ENCODE measurements at places on chromosomes 6 and 20.
A peak's percentile ranks its signal among the peaks of the same experiment; 100 is the strongest.

- DNase-seq, result no peak
Measured at GRCh38 chr20:50589548-50590347, 79.6 kb downstream of the PTPN1 start.

- no peak for DNase-seq
Measured at GRCh38 chr6:68637782-68638181, 2.7 kb downstream of the ADGRB3 start.

DNA sequence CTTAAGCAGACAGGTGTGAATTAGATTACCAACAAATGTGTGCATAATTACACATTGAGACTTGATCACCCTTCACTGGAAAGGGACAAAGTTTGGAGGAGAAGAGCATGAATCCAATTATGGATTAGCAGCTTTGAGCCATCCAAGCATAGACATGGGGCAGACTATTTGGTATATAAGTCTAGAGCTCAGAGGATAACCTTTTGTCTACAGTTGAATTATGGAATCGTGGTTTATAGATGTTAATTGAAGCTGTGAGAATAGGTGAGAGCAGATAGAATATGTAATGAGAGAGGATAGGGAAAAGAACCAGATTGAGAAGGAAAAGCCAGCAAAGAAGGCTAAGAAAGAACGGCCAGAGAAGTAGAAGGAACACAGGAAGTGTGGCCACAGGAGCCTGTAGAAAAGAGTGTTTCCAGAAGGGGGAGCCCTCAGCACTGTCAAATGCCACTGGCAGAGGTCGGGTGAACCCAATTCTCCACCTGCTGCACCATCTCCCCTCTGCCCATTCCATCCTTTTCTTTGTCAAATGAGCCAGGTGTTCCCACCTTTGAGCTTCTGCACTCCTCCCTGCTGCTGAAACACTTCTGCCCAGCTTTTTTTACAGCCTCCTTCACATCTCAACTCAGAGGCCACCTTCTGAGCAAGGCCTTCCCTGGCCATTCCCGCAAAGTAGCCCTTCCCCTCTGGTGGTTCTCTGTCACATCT lies 7.3 kb downstream of the DNTTIP1 start:
- DNase-seq, result peak; percentile 75

GRCh38 chr6:44237813-44238433 lies 9.0 kb upstream of the HSP90AB1 start:
- peak; percentile 92 for DNase-seq

GRCh38 chr20:39289316-39289715 lies 327.2 kb downstream of the DHX35 start:
- DNase-seq, result peak; percentile 16

DNA sequence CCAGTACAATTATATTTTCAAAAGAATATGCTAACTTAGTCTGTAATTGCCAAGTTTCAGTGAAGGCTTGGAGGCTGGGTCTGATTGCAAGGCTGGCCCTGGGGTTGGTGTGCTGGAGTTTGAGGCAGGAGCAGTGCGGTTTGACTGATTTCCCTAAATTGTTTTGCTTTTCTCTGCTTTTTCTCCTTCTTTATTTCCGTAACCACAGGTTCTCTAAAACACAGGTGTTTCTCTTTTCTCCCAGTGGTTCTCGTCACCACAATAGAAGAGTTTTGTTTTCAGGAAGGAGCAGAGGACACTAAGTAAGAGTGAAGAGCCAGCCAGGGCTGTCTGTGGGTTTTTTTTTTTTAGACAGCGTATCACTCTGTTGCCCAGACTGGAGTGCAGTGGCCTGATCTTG lies 8.2 kb upstream of the SNX9 start:
- no peak for DNase-seq

DNA sequence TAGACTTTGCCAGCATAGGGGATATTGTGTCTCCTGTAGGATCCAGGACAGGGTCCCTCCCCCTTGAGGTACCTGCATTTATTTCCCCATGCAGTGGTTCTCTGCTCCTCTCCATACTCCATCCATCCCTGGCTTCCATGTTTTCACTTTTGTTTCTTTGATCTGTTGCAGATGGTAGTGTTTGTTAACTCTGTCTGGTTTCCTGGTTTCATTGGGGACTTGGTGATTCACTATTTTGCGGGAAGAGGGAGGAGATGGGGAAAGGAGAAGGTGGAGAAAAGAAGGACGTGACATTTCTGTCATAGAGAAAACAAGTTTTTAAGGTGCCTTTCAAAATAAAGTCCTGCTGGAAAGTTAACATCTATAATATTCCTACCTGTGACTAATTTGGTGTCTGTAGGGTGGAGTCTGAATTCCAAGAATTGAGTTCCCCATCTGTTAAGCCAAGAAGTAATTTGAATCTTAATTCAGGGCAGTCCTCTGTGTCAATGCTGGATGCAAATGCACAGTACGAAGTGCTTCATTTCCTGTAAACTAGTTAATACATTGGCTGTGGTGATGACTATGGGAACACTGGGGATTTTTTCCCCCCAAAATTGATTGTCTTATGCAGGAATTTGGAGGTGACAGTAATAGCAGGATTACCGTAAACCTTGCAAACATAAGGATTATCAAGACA lies 6.9 kb upstream of the RNF144B start:
- no peak for DNase-seq

DNA sequence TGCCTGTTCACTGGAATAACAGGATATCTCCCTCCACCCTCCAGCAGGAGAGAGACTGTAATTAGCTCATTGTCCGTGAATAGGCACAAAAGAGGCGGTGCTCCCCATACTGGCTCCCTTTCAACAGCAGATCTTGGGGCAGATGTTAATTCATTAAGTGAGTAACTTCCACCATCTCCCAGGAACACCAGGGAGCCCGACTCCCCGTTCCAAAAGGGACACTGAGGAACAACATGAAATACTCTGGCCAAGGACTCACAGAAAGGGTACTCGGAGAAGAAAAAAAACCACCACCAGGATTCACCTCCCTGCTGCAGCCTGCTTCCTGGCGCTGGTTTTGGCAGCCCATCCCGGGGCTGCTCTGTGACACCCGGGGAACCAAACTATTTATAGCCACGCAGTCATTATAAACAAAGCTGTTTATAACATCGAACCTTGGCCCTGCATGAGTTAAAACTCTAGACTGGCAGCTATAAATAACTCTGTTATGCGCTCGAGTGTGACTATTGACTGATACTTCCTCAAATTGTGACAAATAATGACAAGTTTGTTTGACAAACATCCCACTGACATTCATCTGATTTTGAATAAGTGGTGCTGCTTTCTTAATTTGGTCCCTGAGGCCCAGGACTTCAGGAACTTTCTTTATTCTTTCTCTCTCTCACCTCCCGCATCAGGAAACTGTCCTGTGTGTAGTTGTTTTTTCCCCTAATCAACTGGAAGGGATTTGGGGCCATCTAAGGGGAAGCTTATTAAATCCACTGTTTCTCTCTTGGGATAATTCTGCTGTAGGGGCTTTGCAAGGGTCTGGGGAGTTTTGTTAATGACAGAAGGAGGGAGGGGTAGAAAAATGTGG lies 521.6 kb downstream of the CD83 start:
- peak; percentile 68 for DNase-seq

DNA sequence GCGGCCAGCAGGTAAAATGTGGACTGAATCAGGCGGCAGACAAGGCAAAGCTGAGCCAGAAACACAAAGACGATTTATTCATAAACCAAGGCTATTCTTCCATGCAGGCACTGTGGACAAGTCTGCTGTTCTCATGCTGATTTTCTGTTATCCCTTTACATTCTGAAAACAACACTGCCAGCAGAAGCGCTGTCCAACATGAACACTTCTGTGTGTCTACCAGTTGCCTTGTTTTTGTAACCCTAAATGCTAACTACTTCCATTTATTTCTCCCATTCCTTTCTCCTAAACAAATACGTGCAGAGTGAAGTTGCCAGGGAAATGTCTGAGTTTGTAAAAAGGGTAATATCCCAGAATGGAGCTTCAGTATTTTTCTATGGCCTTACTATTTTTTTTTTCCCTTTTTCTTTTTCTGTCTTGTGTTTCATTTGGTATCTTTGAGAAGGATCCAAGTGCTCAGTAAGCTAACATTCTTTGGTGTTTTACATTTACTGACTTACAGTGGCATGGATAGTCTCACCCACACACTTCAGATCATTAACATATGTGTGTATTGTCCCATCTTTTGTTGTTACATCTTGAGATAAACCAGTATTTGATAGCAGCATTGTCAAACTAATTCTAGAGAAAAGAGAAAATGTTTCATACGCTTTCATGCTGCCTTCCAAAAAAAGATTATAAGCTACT lies 1308.9 kb upstream of the MAP3K7 start:
- DNase-seq, result no peak

DNA sequence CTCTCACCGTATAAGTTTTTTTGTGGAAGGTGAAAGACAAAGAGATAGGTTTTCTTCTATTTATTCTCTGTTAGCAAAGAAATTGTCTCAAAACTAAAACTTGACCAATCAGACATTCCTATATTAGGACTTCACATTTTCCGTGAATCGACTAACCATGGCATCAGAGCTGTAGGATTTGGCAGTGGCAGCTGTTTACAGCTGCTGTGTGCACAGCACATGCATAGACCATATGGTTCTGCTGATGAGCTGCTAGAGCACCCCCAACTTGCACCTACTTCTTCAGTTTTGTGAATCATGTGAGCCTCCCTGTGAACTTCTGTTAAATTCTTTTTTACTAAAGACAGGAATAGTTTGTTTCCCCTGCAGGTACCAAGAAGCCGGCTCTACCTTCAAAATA lies 157.9 kb downstream of the RFX6 start:
- no peak for DNase-seq

GRCh38 chr20:16363506-16364319 lies 209.5 kb downstream of the KIF16B start:
- no peak for DNase-seq

GRCh38 chr6:163339466-163339865 lies 75.1 kb upstream of the QKI start:
- DNase-seq, result no peak

DNA sequence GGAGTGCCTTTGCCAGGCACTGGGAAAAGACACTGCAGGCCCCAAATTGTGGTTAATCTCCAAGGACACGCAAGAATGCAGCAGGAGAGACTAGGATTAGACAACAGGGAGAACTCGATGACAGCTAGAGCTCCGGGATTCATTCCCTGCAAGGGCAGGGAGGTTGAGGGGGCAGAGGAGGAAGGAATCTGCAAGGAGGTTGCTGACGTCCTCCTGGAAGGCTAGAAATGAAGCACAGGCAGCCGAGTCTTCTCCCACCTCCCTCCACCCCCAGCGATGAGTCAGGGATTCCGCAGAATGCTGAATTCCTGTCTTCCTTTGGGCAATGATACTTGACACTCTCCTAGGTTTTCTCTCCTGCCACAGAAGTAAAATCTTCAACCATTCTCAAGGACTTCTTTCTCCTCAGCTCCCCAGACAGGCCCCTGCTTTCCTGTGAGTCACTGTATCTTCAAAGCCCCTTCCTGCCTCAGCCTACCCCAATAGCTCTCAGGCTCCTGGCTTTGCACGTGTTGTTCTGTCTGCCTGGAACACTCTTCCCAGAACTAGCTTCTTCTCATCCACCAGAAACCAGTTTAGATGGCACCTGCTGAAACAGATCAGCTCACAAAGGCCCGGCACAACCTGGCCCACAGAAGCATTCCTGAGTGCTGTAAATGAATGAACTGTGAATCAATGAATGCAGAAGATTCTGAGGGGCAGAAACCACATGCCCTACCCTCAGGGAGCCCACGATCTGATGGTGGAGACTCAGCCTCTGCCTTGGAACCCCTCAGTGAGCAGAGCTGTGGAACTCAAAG lies 85.6 kb downstream of the MRPL14 start:
- peak; percentile 77 for DNase-seq

DNA sequence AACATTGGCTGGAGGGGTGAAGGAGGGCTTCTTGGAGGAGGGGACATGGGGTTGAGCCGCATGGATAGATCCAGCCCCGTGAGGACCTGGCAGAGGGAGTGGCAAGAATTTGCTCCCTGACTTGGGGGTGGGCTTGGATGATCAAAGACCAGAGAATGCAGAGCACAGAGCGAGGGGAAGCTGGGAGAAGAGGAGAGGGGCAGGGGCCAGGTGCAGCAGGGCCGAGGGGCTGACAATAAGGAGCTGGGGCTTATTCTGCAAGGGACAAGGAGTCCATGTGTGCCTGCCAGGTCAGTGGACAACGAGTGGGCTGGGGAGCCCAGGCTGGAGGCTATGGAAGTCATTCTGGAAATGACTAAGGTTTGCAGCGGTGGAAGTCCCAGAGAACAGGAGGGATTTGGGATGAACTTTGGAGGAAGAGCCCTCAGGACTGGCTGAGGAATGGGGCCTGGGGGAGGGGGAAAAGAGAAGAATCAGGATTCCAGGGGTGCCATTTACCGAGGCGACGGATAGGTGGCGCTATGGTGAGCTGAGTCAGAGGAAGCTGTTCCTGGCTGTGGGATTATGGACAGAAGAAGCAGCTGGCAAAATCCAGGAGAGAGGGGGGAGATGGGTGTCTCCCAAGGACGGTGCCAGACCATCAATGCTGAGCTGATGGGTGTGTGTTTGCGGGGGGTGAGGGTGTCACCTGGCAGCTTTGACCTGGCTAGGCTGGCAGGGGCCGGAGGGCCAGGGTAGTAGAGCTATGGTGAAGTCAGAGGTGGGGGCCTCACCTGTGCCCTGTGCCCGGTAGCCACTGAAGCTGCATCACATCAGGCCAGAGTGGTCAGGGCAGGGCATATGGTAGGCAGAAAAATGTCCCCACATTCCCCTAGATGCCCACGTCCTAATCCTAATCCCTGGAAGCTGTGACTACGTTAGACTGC lies 7.8 kb downstream of the KCNG1 start:
- DNase-seq, result peak; percentile 70

DNA sequence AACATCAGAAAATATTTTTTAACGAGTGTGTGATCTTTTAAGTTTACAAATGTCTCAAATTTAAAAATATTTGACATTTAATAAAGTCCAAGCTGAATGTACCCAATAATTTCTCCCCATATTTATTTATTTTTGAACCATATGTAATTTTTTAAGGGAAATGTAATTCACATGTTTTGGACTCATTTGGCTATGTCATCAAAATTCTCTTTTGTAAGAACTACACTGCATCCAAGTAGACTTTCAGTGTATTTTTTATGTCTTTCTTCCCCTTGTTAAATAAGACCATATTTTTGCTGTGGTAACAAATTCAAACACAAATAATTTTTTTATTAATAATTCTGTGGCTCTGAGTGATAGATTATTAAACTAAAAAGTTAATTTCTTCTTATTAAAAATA lies 365.2 kb downstream of the CD109 start:
- no peak for DNase-seq

DNA sequence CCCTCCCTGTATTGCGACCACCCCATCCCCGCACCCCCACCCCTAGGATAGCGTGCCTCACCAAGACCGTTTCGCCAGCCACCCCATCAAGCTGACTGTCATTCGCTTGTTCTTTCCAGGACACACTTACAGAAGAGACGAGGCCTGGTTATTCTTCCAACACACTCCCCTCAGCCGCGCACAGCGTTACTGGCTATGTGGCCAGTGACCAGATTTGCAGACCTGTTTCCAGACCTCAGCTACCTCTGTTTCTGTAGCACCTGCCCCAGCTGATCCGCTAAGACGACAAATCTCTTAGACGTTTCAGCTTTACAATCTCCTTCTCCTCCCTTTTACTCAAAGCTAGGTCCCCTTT lies 26.1 kb downstream of the HLA-F start:
- DNase-seq, result no peak

GRCh38 chr6:146361128-146361924 lies 182.3 kb upstream of the RAB32 start:
- no peak for DNase-seq

All from suppressor macrophage (primary cell).